ENCODE measurements at places on chromosomes 6 and 20.

DNA sequence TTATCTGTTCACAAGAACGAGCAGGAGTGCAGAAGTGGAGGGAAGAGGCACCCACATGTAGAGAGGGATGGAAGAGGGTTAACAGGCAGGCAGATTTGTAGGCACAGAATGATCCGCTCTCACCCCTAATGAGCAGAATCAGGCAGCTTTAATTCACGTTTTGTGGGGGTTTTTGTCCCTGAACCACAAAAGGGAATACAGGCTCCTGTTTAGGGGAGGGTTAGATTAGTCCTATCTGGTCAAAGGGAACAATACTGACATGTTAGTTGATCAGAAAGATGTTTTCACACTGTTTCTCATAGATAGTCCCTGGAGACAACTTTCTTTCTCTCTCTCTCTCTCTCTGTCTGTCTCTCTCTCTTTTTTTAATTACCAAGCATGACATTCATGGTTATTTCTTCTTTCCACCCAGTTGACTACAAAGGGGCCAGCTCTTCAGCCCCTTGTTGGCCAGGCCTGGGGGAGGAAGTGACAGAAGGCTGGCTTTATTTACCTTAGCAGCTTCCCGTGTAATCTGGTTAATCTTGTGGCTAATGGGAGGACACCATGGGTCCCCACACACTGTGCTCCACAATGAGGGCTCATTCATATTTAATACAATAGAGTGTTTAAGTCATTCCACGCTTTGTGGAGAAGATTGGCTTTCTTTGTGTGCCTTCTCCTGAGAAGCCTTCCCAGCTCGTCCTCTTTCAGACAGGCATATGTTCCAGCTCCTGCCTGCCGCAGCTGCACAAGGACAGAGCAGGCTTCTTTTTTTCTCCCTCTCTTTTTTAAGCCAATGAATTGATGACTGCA lies 958.8 kb downstream of the TFAP2A start:
- no peak for DNase-seq

GRCh38 chr20:48739395-48740291 lies 88.2 kb downstream of the PREX1 start:
- no peak for DNase-seq

DNA sequence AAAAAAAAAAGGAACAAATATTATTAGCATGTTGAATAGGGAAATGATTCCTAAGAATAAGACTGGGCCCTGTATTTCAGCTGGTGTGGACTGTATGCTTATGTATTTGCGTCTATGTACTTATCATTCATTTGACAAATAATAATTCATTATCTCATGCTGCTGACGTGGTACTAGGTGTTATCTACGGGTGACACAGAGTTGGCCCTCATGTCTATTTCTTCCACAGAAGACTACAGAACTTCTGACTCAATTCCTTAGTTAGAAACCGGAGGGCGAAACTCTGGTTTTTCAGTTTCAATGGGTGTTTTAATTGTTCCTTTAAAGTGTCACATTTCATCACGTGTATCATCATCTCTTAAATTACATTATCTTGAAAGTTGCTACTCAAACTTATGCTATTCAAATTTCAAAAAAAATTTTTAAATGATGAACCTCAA lies 305.9 kb downstream of the CLIC5 start:
- no peak for DNase-seq

DNA sequence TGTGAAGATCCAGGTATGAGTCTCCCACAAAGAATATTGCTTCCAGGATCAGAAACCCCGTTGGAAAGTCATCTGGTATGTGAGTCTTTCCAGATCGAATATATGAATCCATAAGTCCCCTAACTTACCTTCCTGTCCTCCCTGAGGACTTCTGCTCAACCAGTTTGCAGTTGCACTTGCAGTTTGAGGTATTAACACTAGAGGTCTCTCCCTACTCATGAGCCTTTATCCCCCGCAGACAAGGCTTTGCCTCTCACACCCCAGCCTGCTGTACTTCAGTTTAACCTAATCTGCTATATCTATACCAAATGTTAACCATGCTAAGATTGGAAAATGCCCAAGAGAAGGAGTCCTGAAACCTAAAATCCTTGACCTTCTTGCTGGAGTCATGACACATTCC lies 135.3 kb upstream of the DEFB112 start:
- no peak for DNase-seq

All from mesenchymal stem cell (in vitro differentiated cells and primary cell).